ENCODE measurements at places on chromosomes 7 and 10.

- DNase-seq, result no peak
Observed at GRCh38 chr10:47366181-47366631, 17.9 kb downstream of the ZNF488 start.

DNA sequence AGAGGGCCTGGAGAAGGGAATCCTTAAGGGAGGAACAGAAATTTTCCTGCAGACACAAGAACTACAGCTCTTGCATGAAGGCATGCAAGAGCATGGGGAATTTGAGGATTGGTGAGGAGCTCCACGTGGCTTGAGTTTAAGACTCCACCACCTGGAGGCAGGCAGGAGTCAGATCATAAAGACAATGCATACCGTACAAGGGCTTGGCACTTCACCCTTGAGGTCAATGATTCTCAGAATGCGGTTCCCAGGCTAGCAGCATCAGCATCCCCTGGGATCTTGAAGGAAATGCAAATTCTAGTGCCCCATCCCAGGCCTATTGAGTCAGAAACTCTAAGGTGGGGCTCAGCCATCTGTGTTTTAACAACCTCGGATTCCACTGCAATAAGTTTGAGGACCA lies 143.8 kb downstream of the C7orf25 start:
- DNase-seq, result no peak

DNA sequence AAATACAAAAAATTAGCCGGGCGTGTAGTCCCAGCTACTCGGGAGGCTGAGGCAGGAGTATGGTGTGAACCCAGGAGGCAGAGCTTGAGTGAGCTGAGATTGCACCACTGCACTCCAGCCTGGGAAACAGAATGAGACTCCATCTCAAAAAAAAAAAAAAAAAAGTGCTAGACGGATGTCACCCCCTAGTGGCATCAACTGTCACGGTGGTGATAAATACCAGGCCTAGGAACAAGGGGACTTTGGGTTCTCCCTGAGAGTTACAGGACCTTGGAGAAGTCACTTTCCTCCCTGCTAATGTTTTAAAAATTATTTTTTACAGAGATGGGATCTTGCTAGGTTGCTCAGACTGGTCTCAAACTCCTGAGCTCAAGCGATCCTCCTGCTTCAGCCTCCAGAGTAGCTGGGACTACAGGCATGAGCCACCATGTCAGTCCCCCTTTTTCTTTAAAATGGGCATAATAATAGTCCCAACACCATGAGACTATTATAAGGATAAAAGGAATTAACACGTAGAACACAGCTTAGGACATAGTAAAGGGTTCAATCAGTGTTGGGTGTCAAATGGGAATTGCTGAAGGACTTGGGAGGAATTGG lies 2.6 kb upstream of the TMEM130 start:
- no peak for DNase-seq

DNA sequence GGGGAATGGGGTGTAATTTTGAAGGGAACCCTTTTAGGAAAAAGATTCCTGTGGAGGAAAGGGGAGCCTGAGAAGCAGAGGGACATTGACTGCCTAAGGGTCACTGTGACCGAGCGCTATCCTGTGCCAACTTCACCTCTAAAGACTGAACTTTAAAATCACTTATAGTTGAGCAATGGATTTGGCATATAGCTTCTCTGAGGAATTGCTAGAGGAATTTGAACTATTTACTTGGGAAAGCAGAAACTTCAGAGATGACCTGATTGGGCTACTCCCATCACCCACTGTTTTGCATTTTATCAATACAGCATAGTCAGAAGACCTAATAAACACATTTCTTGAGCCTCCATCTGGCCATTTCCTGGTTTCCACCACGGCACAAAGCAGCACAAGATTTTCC lies 23.7 kb upstream of the WNT16 start:
- no peak for DNase-seq

GRCh38 chr7:128770233-128770632 lies 5.4 kb downstream of the OPN1SW start:
- no peak for DNase-seq

DNA sequence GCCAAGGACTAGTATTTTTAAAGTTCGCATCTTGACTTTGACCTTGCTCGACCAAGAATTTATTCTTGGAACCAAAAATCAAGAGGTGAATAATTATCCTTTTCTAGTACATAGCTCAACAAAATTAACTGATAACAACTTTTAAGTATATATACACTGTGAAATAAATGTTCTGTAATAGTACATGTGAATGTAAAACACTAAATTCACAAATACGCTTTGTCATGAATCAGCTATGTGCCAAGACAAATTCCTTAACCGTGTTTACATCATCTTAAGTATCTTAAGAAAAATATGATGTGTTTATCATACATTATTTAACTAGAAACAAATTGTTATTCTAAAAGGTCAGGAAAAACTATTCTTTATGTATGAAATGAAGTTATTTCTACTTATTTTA lies 83.3 kb downstream of the CUL2 start:
- DNase-seq, result no peak

- no peak for DNase-seq
Observed at GRCh38 chr10:124602121-124602561, 140.5 kb downstream of the LHPP start.

GRCh38 chr10:57628592-57629284 lies 639.0 kb downstream of the IPMK start:
- DNase-seq, result no peak

DNA sequence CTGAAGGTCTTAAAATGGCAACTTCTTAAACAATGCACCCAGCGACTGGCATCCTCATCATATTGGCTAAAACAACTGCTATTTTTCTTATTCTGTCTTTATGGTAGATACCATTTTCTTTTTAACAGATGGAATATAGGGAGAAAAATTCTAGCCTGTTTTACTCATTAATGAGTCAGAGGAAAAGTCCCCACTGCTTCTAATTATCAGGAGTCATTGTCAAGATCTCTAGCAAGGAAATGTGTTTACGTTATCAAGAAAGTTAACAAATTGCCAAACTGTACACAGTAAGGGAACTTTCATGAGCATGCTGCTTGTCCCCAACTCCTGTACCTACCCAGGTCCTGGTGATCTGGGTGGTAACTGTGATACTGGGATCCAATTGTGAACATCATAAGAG lies 117.7 kb upstream of the KIAA1217 start:
- no peak for DNase-seq

DNA sequence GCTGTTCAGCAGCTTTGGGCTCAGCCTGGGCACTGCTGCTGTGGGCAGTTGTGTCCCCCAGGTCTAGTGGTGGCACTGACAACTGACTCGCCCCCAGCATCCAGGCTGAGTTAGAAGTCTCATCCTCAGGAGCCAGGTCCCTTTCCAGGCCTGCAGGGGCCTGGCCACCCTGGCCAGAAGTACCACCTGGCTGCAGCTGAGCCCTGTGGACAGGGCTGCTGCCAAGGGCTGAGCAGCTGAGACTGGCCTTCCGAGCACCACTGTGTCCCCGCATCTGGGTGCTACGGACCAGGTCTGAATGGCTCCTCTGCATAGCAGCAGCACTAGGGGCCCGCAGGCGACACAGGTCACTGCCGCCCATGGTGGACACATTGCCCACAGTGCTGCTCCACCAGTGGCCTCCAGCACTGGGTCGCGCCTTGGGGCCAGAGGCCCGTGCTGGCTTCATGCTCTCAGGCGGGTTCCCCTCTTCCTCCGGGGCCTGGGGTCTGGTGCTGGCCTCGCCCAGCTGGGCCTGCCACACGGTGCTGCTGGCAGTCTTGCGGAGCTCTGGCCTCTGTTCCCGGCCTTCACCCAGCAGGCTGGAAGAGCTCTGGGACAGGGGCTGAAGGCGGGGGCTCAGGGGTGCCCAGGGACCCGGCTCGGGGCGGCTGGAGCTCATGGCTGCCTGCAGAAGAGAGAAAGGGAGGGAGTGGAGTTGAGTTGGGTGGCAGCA lies 6.2 kb downstream of the GPRIN2 start:
- no peak for DNase-seq

DNA sequence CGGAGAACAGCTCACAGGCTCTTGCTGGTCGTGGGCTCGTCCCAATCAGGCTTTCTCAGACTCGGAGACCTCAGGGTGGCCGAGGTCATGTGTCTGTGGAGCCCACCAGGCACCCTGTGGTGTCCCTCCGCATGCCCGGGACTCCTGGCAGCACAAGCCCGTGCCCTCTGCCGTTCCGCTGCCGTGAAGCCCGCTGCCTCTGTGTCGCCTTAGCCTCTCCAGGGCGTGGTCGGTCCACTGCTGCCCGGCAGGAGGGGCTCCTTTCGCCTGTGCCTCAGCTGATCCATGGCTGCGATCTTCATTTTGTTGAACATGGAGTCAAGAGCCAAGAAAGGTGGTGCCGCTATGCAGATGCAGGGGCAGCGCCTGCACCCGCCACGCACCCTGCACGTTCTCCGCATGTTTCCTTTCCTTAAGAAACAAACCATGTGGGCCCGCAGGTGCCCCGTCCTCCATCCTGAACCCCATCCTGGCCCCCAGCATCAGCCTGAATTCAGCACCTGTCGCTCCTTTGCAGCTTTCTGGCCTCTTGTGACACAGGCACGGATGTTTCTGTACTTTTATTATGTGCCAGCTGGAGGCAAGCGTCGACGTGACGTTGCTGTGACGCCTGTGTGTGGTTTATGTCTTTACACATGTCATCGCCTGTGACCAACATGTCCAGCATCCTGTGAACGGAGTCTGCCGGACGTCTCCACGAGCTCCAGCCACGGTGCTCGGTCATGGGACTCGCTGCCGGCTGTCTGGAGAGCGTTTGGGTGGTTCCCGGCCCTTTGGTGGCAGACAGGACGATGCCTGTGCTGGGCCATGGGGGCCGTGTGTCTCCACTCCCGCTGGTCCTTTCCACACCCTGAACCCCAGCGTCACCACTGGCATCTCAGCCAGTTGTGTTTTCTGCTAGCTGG lies 69.9 kb downstream of the NKX6-2 start:
- DNase-seq, result no peak

GRCh38 chr10:11993834-11994468 lies 48.7 kb downstream of the UPF2 start:
- DNase-seq, result no peak

GRCh38 chr10:4776234-4776638 lies 49.8 kb upstream of the AKR1E2 start:
- DNase-seq, result no peak

Measured in stimulated activated CD4-positive, alpha-beta T cell treated with anti-CD3 and anti-CD28 coated beads, Interleukin-1b, Interleukin-23, amount 100 ng/mL, for 1 hour (primary cell).